Osteoblast (primary cell): ENCODE measurements at places on chromosomes 4 and X. TPM values are rescaled to one million over a fixed set of nuclear protein-coding genes. Genes with fewer than 3 reads are reported as not detected.

The FGFBP2 gene
- total RNA-seq = 0.36 TPM in 1 of 2 replicates, not detected in the other

DNA sequence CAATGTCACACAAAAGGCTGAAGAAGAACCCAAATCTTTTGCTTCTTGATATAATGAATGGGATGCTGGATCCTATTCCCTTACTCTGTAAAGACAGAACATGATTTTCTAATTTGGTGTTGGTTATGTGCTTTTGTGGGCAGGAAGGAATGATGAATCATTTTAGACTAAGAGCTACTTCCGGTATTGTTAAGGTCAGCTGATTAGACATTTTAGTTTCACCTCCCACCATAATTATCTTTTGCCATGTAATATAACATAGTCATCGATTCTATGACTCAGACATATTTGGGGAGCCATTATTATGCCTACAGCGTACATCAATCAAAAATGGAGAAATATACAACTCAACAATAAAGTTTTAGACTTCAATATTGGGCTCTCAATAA is 265.3 kb downstream of the ZNF674 start:
- peak; percentile 89 for DNase-seq

DNA sequence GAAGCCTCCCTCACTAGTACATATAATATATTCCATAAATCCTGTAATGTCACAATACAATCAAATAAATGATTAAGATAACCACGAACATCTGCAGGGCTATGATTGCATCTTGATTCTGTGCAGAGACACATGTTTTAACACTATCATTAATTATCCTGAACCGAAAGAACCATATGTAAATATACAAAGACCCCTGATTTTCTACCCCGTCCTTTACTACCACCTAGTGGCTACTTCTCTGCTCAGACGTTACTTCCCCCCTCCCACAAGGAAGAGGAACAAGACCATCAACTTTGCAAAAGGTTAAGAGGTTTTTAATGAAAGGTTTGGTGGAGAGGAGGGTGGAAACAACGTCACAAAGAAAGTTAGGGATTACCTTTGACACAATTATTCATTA is 134.0 kb downstream of the COL4A6 start:
- no peak for DNase-seq

DNA sequence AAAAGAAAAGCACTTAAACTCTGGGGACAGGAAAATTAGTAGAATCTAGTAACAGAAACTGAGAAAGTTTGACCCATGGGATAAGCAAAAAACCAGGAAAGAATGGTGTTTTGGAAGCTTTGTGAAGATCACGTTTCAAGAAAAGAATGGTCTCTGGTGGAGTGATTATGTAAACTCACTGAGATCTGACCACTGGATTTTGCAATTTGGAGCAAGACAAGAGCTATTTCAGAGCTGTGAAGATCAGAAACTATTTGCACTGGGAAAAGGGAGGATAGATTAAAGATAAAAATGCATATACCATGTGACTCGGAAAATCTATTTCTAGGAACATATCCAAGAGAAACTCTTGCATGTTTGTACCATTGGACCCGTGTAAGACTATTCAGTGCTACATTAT is 4.3 kb downstream of the TMPRSS11D start:
- no peak for DNase-seq

- no peak for DNase-seq
These were observed 12.4 kb downstream of the ZDHHC9 start for GRCh38 chrX:129831091-129831885.

The STBD1 gene
- total RNA-seq = 3.6 and 6.5 TPM in 2 replicates

The ERVMER34-1 gene
- total RNA-seq = not detected in 2 replicates

The FRMD7 gene
- total RNA-seq = 1.1 and 1.5 TPM in 2 replicates

- DNase-seq = no peak
These were observed 21.6 kb upstream of the HMX1 start for GRCh38 chr4:8893227-8893623.

GRCh38 chrX:99301990-99302389 is 1108.1 kb downstream of the PCDH19 start:
- DNase-seq = no peak

GRCh38 chr4:169282429-169283113 is 11.8 kb upstream of the SH3RF1 start:
- DNase-seq = peak; percentile 3

DNA sequence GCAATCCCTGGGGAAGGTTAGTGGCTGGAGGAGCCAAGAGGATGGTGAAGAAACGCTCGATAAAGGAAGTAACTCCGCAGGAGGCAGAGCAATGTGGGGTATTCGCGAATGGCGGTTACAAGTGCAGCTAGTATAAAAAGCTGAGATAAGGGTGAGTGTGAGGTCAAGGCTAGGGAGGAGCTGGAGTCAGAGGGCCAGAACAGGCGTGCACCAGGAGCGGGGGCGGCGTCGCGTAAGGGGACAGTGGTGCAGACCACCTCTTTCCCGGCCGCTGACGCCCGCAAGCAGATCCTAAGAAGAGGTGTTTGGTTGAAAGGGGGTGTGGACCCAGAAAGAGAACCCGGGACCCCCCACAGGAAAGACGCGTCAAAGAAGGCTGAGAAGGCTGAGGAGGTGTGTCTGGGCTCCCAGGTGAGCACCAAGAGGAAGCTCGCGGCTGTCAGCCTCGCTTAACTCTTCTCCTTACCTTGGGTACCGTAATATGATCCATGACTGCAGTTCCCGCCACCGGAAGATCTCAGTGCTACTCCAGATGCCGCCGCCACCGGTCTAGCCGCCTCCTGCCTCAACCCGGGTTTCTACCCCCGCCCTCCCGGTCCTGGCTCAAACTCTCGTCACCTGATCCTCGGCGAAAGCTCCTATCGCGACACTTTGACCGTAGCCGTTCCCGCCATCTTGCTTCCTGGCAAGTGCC is at the start of gene MTMR8:
TSS of gene MTMR8 (minus strand) at position 579 of the 694 bp plus-strand sequence. CDS start at position 490, 89 bp downstream.
- no peak for DNase-seq

The DMRTC1 gene
- total RNA-seq = not detected in 2 replicates

DNA sequence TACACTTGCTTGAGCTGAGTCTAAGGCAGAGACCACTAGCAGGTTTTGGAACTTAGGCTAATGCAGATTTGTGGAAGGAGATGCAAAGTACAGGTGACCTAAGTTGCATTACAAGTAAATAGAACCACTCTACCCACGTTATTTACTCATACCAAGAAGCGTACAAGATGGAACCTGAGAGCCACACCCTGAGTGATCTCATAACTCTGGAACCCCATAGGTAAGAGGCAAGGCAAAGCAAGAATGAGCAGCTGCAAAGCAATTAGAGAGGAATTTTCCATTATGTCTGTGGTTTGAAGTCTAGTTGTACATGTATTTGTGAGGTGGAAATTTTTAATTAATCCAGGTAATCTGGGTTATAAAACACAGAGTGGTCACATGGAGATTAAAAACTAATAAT is 55.4 kb downstream of the CC2D2A start:
- no peak for DNase-seq

DNA sequence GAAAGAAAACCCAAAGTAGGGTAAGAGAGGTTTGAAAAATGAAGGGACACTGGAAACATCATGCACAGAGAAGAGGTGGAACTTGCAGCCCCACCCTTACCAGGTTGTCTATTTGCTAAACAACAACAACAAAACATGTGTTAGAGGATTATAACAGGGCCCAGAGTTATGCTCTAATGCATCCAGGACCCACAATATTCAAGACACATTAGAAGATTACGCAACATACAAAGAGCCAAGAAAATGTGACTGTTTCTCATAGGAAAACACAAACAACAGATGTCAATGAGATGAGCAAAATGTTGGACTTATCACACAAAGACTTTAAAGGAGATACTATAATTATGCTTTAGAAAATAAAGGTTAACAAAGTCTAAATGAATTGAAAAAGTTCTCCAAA is 128.5 kb downstream of the LRBA start:
- DNase-seq = no peak

- no peak for DNase-seq
These were observed 559.6 kb downstream of the ARAP2 start for GRCh38 chr4:35684755-35685154.

- DNase-seq = no peak
These were observed 57.2 kb downstream of the AFF1 start for GRCh38 chr4:86991994-86992393.

The RHOXF1 gene
- not detected in 2 replicates for total RNA-seq

DNA sequence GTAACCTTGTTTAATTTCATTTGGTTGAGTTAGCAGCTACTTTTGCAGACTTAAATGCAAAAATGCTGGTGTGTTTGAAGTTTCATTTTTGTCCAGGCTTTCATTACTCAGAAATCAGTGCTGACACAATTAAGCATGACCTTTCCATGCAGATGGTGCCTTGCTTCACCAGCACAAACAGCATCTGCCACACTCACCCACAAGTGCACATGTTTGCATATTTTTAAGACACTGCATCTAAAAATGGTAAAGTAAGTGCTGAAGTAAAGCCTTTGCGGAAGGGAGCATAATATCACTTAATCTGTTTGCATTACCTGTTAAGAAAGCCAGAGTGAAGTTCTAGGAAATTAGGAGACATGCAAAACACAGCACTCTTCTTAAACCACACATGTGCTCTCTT is 7.3 kb upstream of the DAPP1 start:
- DNase-seq = no peak

The IL3RA gene
- total RNA-seq = 0.72 and 0.88 TPM in 2 replicates

- DNase-seq = no peak
These were observed 26.3 kb upstream of the PPP2R2C start for GRCh38 chr4:6498511-6499237.
